ENCODE measurements at places on chromosomes 5 and 9. TPM values are rescaled to one million over a fixed set of nuclear protein-coding genes. Genes with fewer than 3 reads are reported as not detected.

- DNase-seq, result no peak
Measured at GRCh38 chr9:129863059-129863690, 27.9 kb downstream of the USP20 start.

- no peak for DNase-seq
Measured at GRCh38 chr5:95317687-95318086, 32.8 kb upstream of the MCTP1 start.

DNA sequence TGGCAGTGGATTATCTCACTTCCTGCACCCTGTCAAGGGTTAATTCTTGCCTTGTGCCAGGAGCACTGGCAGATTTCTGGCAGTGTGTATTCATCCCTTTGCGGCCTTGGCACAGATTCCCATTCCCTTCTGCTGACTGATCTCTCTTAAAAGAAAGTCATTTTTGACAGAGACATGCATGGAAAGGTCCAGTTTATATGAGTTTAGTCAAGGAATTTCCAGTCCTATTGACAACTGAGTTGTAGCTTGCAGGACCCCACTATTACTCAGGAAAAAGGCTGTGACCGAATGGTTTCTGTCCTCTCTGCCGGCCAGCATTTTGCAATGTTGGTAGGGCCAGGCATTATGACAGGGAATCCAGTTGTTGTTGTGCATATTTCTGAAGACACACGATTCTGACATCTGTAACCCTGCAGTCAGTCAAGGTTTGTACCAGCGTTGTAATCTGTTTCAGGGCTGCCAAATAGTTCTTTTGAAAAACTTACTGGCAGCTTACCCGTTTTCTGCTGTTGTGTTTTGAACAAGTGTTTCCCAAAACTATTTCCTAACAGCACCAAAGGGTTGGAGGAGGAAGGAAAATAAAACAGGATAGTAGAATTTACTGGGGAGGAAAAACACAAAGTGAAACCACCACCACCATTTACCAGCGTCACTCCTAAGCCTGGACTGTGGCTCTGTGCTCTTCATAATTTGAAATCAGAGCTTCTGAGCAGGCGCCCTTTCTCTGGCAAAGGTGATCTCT lies 243.4 kb upstream of the KLF4 start:
- DNase-seq, result peak; percentile 57

The MOB3B gene
- total RNA-seq, result 0.99 TPM

DNA sequence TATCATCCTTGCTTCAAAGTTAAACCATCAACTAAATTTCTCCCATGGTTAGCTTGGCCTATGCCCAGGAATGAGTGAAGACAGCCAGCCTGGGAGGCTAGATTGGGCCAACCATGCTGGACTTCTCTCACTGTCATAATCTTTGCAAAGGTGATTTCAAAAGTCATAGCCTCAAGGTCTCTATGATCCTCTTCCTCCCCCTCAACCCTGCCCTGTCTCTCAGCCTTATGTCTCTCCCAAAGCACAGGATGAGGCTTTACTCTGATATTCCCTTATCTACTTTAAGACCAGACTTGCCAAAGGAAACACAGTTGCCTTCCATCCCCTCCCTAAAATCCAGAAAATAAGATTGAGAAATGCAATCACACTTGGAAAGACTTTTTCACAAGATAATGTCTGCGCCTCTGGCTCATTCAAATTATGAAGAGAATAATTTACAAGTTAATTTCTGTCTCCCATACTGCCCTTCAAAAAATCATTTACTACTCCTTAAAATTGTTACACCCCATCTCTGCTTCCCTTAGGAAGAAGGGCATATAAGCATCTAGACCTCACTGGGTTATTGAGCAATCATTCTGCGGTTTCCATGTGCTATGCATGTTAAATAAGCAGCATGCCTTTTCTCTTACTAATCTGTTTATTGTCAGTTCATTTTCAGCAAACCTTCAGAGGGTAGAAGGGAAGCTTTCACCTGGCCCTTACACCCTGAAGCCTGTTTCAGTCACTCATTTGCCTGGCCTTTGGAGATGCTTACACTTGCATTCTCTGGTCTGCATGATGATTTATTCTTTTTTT lies 113.8 kb upstream of the ANKRD55 start:
- DNase-seq, result no peak

- DNase-seq, result no peak
Measured at GRCh38 chr9:123425836-123426365, 69.9 kb downstream of the CRB2 start.

GRCh38 chr5:119037496-119038215 lies 33.2 kb upstream of the DMXL1 start:
- DNase-seq, result no peak

- DNase-seq, result peak; percentile 52
Measured at GRCh38 chr9:114339130-114339908, 9.7 kb downstream of the ORM2 start.

DNA sequence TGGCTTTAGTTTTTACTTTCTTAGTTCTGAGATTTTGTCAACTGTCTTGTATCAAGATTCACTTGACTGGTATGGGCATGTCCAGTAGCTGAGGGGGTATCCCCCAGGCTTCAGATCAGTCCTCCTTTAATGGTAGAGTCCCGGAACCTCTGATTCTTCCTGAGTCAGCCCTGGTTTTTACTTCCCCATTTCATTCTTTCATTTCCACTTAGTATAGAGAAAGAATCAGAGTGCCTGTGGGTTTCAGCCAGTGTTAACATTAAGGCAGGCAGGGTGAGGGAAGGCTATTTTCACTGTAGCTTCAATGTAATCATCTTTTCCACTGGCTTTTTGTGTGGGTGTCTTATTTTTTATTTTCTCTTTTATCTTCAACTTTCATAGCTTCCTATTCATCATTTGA lies 8.3 kb upstream of the COMMD10 start:
- no peak for DNase-seq

DNA sequence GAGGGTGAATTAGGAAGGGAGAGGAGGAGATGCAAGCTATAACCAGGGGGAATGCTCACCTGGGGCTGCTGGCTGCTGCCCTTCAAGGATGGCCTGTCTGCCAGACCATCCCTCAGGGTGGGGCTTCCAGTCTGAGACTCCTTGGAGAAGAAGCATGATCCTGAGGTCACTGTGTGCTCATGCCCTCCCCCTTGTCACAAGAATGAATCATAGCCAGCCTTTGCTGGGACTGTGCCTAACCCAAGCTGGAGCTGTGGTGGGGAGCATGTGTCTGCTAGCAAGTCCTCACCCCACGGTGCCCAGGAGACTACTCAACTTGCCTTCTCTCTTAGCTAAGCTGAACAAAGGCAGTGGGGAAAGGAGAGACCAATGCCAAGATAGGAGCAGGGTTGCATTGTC lies 463.6 kb downstream of the SPOCK1 start:
- DNase-seq, result no peak

- peak; percentile 39 for DNase-seq
Measured at GRCh38 chr5:72159501-72159911, 52.2 kb downstream of the MAP1B start.

DNA sequence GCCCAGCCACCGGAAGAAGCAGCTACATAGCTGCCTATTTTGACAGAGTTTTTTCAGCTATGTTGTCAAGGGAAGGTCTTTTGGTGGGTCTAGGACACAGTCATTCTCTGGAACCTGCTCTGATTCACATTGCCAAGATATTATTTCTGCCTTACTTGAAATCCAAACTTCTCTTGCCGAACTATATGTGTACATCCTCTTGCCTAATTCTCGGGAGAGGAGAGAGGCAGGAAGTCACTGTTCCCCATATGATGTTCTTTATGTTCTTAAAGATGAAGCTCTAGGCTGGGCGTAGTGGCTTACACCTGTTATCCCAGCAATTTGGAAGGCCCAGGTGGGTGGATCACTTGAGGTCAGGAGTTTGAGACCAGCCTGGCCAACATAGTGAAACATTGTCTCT lies 8.6 kb downstream of the TMEM252 start:
- DNase-seq, result no peak

GRCh38 chr9:105656131-105656921 lies 5.9 kb upstream of the TAL2 start:
- peak; percentile 27 for DNase-seq

The CDX1 gene
- not detected for total RNA-seq

- DNase-seq, result no peak
Measured at GRCh38 chr5:78627766-78628165, 20.8 kb downstream of the LHFPL2 start.
